ENCODE measurements at places on chromosomes 1 and 21.

- DNase-seq: no peak
Measured at GRCh38 chr21:34820051-34820450, 151.3 kb downstream of the CLIC6 start.

- no peak for DNase-seq
Measured at GRCh38 chr1:91397605-91398004, 7.0 kb downstream of the HFM1 start.

- DNase-seq: no peak
Measured at GRCh38 chr1:22567197-22567596, 3.9 kb downstream of the EPHA8 start.

DNA sequence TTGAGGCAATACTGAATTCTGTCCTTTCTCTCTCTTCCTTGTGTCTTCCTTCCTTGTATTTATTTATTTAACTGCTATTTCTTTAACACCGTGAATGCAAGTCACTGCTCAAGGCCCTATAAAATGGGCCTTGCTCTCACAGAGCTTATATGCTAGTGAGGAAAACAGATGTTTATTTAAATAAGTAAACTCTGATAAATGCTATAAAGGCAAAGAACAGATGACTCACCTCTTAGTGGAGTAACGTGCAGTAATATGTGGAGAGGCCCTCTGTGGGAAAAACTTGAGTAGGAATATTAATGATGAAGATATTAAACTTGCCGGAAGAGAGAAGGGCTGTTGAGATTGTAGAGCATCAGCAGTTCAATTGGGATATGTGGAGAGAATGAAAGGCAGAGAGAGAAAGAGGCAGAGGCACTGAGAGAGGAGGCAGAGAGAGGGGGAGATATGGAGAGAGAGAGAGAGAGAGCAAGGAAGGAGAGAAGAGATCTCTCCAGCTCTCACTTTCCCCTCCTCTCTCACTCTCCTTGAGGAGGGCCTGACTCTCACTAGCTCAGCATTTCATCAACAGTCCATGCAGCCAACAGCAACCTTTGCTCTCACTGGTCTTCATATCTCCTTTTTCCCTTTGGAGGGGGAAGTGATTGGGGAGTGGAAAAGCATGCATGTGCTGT lies 322.2 kb downstream of the LMX1A start:
- no peak for DNase-seq

- no peak for DNase-seq
Measured at GRCh38 chr1:1752636-1753606, 25.3 kb downstream of the NADK start.

GRCh38 chr1:97837161-97837560 lies 83.7 kb downstream of the DPYD start:
- DNase-seq: no peak

DNA sequence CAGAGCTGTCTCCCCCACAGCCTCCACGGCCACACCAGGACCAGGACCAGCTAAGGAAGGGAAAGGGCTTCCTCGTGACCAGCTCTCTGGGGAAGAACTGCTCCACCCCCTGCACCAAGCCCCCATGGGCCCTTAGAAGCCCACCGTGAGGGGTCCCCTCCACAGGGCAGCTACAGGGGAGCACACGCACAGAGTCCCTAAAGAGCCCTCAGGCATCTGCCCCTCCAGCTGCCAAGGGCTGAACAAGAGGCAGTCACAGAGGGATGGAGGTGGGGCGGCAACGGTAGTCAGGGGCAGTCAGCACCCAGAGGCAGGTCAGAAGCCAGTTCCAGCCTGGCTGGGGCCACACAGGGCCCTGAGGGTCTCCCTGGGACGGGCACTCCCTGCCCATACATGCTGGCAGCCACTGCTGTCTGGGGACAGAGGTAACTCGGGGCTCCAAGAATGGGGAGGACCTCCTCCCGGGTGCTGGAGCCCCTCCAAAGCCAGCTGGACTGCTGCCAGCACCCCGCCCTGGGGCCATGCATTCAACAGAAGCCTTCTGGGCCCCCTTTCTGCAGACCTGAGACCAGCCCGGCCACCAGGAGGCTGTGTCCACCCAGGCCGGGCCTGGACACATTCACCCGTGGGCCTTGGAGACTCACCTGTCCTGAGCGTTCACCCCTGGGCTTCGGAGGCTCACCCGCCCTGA lies 18.7 kb downstream of the SLC19A1 start:
- no peak for DNase-seq

GRCh38 chr1:207001492-207002245 lies 30.9 kb downstream of the C1orf116 start:
- DNase-seq: no peak

DNA sequence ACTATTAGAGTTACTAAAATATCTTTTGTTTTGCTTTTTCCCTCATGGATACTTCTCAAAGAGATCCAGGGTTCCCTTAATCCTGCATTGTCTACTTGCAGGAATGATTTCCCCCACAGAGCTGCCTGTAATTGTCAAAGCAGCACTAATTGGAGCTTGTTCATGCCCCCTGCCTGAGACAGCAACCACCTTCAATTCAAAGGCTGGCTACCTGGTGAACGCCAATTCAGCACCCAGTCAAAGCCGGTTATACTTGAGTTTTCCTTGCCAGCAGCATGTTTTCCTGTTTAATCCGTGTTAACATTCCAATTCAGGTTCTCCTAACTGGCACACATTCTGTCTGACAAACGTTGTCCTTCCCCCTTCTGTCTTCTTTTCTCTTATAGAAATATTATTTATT lies 382.9 kb downstream of the NTNG1 start:
- no peak for DNase-seq

DNA sequence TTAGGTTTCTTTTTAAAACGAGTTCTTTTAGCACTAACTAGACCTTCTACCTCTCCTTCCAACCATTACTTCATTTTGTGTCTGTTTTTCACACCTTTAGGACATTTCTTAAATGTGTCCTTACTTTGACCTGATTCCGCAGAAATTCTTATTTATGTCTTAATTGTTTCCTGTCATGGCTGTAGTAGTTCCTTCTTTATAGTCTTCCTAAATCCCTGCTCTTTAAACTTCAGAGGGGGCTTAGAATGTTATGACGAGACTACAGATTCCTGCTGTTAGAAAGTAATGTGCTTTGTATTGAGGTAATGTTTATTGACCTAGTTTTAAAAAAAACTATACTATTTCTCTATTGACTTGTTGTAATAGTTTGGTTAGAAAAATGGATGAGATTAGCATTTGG lies 70.4 kb downstream of the HMCN1 start:
- no peak for DNase-seq

- no peak for DNase-seq
Measured at GRCh38 chr1:156270314-156270713, 12.3 kb downstream of the SMG5 start.

DNA sequence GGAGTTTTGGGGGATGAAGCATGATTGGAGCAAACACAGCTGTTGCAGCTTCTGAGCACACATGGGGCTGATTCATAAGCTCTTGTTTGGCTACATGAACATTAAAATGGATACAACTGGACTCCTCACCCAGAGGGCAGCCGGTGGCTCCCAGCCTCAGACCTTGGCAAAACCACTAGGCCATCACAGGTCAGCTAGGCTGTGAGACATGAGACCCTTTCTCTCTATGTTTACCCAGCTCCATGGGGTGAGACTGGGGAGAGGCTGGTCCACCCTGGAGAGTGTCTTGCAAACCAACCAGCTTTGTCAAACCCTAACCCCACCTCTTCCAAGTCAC lies 388.7 kb downstream of the PTPRU start:
- no peak for DNase-seq

GRCh38 chr1:8284127-8284526 lies 33.8 kb upstream of the SLC45A1 start:
- DNase-seq: no peak

DNA sequence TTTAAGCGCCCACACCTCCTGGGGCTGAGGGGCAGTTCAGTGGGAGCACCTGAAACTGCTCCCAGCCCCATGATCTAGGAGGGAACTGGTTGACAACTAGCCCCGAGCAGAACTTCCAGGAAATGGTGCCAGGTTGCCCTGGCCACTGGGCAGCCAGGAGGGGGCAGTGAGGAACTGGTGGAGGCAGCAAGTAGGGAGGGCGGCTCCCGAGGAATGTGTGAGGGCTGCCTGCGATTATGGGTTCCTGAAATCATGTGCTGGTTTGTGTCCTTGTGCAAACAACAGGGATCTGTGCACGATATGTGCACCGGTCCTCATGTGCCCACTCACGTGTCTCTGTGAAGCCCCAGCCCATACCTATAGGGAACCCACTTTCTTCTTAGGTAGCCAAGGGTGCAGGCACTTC lies 9.9 kb downstream of the GPR3 start:
- DNase-seq: no peak

DNA sequence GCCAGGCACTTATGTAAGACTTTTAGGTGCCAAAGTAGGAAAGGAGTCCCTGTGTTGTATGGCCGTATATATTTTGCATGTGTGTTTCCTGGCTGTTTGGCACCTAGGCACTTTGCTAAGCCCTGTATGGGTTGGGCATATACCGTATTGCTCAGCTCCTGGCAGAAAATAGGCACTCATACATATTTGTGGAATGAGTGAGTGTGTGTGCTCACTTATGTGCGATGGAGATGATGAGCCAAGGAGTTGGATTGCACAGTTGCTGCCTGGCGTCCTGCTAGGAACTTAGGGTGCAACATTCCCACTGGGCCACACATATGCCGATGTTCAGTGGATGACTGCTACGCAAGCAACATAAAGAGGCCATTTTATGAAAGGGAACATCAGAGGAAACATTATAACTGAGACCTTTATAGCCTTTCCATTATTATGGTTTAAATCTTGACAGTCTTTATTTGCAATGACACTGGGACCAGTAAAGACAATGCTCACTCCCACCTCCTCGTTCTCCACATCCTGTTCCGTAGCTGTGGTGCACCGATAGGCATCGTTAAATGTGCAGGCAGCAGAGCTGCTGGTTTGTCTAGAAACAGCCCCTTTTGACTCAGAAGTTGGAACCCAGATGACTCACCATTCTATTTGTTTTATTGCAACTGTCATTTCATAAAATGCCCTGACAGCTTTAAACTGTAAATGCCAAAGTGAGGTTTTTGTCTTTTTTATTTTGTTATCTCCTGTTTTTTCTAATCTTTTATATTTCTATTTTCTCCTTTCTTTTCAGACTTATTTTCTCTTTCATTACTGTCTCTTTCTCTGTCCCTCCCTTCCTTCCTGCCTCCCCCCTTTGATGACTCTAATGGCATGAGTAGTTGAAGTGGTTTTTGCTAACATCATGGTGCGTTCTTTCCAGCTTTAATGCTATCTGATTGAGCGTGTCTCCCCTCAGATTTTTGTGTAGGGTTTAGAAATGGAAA lies 36.1 kb downstream of the PEX14 start:
- no peak for DNase-seq

DNA sequence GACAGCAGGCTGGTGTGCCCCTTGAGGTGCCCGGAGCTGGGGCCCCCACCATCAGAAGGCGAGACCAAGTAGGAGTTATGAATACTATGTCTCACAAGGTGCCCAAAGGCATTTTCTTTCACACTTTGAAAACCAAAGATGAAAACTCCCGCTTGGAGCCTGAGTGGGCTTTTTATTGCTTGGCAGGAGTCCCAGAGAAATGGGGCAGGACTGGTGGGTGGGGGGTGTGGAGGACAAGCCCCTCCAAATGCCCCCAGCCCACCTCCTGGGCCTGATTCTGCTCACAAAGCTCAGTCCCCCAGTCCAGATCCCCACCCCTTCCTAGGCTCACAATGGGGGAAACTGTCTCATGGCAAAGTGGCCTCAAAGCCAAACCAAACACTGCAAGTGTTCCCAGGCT lies 227.9 kb downstream of the TRABD2B start:
- DNase-seq: no peak

DNA sequence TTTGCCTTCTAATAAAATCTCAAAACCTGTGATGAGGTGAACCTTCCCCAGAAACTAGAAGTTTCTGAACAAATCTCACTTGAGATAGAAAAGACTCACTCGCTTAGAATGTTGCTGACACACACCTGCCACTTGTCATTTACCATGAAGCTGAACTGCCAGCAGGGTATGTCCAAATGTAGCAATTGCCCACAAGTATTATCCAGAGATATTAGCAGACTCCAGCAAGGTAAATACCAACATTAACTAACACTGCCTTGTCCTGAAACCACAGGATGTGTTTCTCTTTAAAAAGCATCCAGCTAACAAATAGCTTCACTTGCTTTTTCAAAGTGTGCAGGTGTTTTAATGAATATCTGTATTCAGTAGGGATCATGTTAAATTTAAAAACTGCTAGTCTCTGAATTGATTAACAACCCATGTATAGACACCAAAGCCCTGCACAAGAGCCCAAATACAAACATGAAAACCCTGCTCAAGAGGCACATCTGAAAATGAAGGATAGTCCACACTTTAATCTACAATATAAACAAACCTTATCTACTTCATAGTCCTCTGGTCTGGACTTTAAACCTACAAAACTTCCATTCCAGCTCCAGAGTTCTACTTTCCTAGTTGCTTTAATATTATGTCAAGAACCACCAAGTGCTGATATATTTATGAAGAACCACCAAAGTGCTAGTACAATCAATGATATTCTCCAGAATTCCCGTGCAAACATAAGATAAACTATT lies 19.3 kb downstream of the KRTAP8-1 start:
- no peak for DNase-seq

DNA sequence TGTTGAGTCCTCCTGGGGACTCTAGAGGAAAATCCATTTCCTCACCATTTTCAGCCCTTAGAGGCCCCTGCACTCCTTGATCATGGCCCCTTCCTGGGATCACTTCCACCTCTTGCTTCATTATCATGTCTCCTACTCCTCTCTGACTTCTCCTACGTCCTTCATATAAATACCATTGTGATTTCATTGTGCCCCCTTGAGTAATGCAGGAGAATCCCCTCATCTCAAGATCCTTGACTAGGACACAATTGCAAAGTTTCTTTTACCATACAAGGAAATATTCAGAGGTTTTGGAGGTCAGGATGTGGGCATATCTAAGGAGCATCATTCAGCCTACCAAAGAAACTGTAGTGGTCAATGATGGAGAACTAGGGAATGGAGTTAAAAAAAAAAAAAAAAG lies 8.8 kb upstream of the GBP6 start:
- DNase-seq: no peak

GRCh38 chr1:7389201-7389905 lies 381.7 kb upstream of the VAMP3 start:
- DNase-seq: no peak

DNA sequence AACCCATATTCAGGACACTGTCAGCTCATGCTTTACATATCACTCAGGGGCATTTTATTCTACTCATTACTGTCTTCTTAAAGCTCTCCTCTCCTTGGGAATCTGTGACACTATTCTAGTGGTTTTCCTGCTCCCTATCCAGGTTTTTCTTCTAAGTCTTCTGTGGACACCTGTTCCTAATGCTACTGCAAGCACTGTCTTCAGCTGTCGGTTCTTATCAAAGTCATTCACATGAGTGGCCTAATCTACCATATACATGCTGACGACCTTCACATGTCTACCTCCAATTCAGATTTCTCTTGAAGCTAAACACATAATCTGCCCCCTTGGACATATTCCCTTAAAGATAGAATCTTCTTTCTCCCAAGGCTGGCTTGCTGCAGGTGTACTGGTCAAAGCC lies 39.8 kb upstream of the PRRX1 start:
- no peak for DNase-seq

- DNase-seq: no peak
Measured at GRCh38 chr1:234398849-234399381, 25.7 kb downstream of the COA6 start.

- no peak for DNase-seq
Measured at GRCh38 chr1:201226859-201227488, 36.4 kb downstream of the IGFN1 start.
